Iris pigment epithelial cell (primary cell): ENCODE measurements at places on chromosomes 12 and 14.

DNA sequence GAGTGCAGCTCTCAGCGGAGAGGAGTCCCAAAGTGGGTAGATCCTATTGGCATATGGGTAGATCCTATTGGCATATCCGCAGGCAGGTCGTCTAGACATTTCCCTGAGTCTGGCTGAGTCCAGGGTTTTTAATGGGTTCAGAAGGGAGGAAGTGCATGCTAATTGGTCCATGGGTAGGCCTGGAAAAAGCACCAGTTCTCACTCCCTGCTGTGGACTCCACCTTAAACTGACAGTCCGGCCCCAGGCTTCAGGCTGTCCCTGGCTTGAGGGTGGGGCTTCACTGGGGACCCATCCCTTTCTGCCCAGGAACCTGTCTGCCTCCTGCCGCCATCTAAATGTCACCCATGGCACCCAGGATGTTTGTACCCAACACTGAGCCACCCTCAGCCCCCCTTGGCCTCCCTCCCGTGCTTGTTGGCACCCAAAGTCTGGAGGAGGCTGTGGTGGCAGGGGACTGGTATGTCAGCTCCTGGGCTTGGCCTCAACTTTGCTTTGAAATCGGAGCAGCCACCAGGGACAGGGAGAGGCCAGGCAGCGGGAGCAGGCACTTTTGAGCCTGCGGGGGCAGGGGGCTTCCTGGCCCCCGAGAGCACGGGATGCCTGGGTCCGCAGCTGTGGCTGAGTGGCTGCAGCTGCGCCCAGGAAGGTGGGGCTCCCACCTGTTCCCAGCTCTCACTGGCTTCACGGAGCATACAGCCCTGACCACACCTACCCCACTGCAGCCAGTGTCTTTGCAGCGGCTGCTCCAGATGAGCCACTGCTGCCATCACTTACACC lies 29.6 kb upstream of the YAF2 start:
- no peak for DNase-seq

DNA sequence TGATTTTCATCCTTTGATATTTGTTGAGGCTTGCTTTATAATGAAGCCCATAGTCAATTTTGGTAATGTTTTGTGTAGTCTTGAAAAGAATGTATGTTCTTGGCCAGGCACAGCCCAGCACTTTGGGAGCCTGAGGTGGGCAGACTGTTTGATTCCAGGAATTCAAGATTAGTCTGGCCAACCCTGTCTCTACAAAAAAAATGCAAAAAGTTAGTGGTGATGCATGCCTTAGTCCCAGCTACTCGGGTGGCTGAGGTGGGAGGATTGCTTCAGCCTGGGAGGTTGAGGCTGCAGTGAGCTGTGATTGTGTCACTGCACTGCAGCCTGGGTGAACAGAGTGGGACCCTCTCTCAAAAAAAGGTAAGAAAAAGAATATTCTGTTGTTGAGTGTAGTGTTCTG lies 10.8 kb downstream of the ETNK1 start:
- DNase-seq = peak; percentile 50

GRCh38 chr14:33938131-33938949 lies 12.5 kb downstream of the EGLN3 start:
- DNase-seq = no peak

DNA sequence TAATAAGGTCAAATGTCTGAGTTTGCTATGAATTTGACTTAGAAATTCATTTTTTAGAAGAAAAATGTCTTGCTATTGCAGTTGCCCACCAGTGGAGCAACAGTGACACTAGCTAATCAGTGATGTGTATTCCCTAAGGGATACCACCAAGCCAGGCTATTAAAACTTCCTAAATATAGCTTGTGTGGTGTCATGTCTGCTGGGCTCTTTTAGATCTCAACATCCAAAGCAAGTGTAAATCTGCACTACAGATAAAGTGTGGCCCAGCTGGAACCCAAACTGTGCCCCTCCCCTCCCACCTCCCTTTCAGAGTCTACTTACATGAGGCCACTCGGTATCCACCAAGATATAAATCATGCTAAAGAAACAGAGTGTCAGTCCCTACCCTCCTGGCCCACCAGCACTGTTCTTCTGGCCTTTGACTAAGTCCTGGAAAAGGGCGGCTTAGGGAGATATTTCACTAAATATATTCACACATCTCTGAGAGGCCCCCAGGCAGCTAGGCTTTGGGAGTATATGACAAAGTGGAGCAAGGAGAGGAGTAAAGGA lies 53.8 kb downstream of the SLC35F4 start:
- no peak for DNase-seq

- no peak for DNase-seq
Measured at GRCh38 chr12:84537666-84538065, 374.9 kb downstream of the SLC6A15 start.

DNA sequence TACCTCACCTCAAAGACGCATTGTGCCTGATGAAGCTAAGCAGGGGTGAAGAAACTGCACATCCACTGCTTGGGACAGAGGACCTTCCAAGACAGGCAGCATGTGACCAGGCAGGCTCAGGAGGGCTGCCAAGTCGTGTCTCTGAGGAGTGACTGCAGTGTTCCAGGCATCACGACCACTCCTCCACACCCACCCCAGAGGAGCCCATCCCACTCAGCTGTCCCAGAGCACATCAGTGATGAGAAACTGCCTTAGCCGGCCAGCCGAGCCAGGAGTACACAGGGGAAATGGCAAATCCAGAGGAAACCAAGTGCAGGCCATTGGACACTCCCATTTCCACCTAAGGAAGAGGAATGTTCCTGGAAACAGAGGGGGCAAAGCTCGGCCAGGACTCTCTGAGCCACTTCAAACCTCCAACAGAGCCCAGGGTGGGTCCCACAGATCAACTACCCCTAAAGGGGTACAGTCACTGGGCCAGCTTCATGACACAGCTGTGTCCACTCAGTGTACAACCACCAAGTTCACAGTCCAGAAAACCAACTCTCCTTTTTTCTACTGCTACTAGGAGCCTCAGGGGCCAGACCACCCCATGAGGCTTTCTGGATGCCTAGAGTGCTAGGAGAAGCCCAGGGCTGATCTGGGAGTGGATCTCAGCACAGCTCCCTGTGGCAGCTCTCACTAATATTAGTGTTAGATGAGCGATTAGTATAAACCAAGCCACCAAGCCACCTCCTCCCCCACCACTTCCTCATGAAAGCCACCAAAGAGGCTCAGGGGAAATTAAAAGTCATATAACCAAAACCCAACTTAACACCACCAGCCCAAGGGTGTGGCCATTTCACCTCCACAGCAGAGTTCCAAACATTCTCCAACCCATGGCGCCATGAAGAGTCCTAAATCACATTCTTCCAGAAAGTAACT lies 15.4 kb downstream of the PXN start:
- DNase-seq = no peak

DNA sequence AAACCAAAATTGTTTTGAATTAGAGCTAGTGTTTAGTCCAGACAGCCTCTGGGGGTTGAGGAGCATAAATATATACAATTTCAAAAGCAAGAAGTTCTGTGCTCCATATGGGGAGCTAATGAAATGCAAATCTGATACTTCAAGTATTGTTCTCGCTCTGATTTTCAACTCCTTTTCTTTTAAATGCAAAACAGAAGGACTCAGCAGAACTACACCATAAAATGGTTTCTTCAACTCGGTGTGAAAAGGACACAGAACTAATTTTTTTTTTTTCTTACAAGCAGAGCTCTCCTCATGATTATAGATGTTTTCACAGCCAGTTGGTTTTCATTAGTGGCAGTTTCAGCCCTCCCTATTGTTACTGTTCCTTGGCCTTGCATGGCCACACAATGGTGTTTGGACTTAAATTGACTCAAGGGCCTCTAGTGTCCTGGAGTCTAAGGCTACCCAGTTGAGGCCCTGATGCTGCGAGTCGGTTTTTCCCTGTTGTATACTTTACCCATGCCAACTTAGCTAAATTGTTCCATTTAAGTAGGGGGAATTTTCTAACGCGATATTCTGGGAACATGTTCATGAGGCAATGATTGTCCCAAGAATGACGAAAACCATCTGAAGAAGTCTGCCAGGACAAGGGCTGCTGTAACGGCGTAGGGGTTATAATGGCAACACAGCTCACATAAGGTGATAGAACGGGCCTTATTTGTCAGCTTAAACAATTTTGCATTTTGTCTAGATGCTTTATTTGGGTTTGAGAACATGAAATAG lies 120.3 kb downstream of the GPR135 start:
- no peak for DNase-seq

DNA sequence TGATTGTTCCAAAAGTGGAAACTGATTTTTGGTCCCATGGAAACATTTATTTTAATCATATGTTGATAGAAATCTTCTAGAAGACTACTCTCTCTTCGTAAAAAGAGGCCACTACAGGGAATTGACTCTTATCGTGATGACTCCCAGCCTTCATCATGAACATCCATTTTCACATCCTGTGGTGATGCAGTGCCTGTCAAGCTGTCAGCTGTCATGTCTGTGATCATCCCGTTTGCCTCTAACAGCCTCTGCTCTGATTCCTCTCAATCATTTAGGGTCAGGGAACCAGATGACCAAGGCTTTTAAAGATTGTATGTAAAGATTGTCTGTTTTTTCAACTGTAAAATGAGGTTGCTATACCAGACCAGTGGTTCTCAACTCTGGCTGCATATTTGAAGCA lies 419.0 kb upstream of the MGAT4C start:
- no peak for DNase-seq

- DNase-seq = no peak
Measured at GRCh38 chr12:14802247-14802646, 1.0 kb downstream of the WBP11 start.

GRCh38 chr12:111408116-111408440 lies 2.4 kb downstream of the SH2B3 start:
- no peak for DNase-seq

GRCh38 chr12:20696181-20696905 lies 1.2 kb downstream of the SLCO1C1 start:
- DNase-seq = no peak

- no peak for DNase-seq
Measured at GRCh38 chr12:5264006-5264405, 167.9 kb upstream of the NTF3 start.

DNA sequence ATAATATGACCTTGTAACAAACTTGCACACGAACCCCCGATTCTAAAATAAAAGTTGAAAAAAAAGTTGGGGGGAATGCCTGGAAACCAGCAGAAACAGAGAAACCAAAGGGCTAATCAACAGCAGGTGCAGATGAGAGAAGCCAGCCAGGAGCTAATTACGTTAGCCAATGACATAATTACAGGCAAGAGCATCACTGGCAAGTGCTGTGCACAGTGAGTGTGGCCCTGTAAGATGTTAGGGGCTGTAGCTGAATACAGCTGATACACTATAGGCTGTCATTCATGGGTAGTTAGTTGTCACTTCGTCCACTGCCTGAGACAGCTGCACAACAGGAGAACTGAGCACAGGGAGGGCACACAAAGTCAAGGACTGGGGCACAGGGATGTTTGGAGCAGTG lies 7.3 kb upstream of the FGF23 start:
- no peak for DNase-seq

DNA sequence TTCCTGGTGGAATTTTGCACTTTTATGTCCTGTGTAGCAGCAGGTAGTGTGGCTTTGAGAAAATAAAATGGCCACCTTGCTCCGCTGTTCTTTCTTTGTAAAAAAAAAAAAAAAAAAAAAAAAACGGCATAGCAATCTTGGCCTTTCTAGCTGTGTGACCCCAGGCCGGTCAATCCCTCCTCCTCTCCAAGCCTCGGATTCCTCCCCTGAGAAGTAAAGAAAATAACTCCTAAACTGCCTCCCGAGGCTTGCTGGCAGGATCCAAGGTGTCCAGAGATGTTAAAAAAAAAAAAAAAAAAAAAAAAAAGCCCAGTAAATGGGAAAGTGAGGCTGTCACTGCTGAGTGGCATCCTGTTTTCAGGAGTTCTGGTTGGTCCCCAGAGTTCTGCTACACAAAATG lies 23.9 kb upstream of the MAP1LC3B2 start:
- no peak for DNase-seq

DNA sequence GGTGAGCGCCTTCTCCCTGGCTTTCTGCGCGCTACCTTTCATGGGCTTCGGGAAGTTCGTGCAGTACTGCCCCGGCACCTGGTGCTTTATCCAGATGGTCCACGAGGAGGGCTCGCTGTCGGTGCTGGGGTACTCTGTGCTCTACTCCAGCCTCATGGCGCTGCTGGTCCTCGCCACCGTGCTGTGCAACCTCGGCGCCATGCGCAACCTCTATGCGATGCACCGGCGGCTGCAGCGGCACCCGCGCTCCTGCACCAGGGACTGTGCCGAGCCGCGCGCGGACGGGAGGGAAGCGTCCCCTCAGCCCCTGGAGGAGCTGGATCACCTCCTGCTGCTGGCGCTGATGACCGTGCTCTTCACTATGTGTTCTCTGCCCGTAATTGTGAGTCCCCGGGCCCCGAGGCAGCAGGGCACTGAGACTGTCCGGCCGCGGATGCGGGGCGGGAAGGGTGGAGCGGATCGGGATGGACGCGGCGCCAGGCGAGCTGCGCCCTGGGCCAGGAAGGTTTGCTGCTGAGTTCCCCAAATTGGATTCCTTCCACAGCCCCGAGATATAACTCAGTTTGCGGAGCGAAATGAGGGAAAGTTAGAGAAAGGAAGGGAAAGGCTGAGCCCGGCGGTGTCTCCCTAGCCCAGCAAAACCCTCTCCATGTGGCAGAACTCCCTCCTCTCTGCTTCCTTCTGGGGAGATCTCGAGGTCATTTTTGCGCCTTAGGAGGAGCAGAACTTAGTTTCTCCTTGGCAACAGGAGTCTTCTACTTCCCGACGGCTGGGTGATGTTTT lies 972 bp downstream of the PTGDR start:
- peak; percentile 31 for DNase-seq

DNA sequence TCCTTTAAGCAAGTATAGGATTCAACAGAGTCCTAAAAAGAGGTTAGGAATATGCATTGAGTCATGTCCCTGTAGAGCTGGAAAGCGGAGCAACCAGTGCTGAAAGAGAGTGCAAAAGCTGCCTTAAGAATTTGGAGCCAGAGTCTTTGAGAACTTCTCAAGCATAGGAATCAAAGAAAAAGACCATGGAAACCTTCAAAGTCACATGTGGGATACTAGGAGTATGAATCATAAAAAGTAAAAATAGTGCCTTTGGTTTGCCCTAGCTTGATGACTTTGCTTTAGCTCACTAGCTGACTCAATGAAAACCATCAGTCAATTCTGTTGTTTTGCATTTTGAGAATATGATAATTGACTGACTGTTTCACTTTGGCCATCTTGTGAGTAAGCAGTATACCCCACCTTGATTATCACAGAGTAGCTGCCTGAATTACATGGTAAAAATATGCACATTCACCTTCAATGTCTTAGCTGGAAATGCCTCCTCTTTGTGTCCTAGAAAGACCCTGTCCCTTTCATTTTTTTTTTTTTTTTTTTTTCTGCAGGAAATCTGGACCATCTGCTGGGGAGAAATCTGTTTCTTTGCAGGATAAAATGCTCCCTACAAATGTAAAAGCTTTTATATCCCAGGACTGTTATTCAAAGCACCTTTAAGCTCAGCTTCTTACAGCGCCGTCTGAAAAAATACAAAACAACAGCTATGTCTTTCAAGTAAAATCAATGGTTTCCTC lies 248.6 kb upstream of the KRR1 start:
- DNase-seq = peak; percentile 80

DNA sequence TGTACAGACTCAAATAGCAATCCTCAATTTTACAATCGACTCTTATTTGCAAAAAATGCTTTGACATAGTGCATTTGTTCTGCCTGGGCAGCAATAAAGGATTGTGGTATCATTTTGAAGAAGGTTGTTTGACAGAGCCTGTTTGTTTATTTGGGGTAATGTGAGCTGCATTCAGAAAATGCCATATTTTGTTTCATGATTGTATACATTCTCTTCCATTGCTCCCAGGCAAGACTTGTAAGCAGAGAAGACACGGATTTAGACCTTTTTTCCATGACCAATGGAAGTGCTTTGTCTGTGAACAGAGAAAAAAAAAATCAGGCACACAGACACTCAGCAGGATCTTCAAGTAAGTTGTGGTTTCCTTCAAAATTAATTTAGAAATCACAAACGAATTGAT lies 35.5 kb upstream of the ALX1 start:
- DNase-seq = no peak

GRCh38 chr12:28507033-28507432 lies 316.8 kb downstream of the CCDC91 start:
- peak; percentile 79 for DNase-seq
